ENCODE measurements at places on chromosomes 4 and X. TPM values are rescaled to one million over a fixed set of nuclear protein-coding genes. Genes with fewer than 3 reads are reported as not detected.

DNA sequence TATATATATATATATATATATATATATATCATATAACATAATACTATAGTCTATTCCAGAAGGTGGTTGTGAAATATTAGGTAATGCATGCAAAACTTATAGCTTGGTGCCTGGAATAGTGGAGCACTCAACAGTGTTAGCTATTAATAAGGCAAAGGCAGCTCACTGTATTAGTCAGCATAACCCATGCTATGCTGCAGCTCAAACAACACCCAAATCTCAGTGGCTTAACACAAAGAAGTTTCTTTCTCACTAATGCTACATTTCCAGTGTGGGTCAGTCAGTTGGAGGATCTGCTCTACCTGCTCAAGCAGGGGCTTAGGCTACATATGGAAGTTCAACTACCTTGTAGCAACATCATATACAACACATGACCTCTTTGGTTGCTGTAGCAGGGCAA lies 5.2 kb upstream of the RPGR start:
- peaks cover 7% of the 10 kb centered on the region for H3K27me3 ChIP-seq
- H3K4me3 ChIP-seq = no peak overlapping the region
- H3K27ac ChIP-seq = no peak overlapping the region
- no peak for DNase-seq

- H3K36me3 ChIP-seq = no peaks in the 10 kb centered on the region
- no peak overlapping the region for H3K27ac ChIP-seq
- no peaks in the 10 kb centered on the region for H3K4me1 ChIP-seq
- no peaks in the 10 kb centered on the region for H3K27me3 ChIP-seq
- H3K4me3 ChIP-seq = no peak overlapping the region
- no peak for DNase-seq
These were observed 83.5 kb downstream of the CDS1 start for GRCh38 chr4:84666439-84666838.

The NUP62CL gene
- total RNA-seq = 1.4 TPM

DNA sequence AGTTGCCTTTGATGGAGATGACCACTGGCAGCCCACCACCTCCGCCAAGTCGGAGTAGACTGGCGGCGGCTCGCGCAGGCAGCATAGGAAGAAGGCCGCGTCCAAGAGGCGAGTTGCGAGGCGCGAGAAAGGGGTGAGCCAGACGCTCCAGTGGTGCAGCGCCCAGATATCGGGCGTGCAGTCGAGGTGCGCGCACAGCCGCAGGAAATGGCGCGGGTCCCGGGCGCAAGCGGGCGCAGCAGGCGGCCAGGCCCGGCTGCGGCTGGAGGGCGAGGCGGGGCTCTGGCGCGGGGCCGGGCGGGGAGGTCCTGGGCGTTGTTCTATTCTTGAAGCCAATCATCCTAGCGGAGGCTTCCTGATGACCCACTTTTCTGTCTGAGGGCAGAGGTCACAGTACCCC lies 13.2 kb upstream of the PGRMC1 start:
- peaks cover 2% of the 10 kb centered on the region for H3K4me1 ChIP-seq
- H3K27me3 ChIP-seq = peaks cover 25% of the 10 kb centered on the region
- no peak overlapping the region for H3K27ac ChIP-seq
- DNase-seq = no peak

DNA sequence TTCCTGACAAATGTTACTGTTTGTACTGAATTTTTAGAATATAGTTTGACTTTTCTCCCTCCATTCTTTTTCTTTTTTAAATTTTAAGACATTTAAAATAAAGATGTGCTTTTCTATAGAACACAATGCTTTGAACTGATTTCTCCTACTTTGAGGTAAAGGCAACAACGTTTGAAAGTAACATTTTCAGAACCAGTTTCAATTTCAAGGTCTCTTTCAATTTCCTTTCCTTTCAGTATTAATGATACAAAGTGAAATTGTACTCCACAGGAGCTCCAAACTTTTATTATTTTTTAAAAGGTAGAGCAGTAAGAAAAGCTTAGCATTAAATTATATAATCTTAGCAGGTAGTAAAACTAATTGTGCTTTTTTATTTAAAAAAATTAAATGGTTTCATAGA lies 54.9 kb downstream of the NDST4 start:
- no peak for DNase-seq
- no peaks in the 10 kb centered on the region for H3K4me1 ChIP-seq
- H3K4me3 ChIP-seq = no peak overlapping the region
- H3K27me3 ChIP-seq = no peaks in the 10 kb centered on the region

- no peak overlapping the region for H3K4me3 ChIP-seq
- H3K27ac ChIP-seq = no peak overlapping the region
- H3K27me3 ChIP-seq = peaks cover 16% of the 10 kb centered on the region
- H3K4me1 ChIP-seq = peaks cover 11% of the 10 kb centered on the region
- peaks cover 4% of the 10 kb centered on the region for H3K36me3 ChIP-seq
- no peak for DNase-seq
These were observed 206.7 kb downstream of the MGST2 start for GRCh38 chr4:139872274-139872673.

DNA sequence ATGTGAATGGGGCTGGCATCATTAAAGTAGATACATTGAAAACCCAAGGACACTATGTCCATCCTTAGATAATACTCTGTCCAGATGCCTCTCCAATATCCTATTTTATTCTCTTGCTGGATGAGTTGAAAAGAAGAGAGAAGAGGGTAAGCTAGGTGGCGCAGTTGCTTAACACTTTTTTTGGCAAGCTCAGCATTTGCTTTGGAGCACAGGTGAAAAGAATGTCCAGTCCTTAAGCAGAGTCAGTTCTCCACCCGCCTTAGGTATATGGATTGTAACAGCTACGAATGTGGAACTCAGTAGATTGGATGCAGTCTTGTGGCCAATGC lies 208.4 kb downstream of the NWD2 start:
- peaks cover 7% of the 10 kb centered on the region for H3K4me1 ChIP-seq
- H3K27me3 ChIP-seq = peaks cover 58% of the 10 kb centered on the region
- H3K27ac ChIP-seq = no peak overlapping the region
- no peaks in the 10 kb centered on the region for H3K36me3 ChIP-seq

The CLDN22 gene
- not detected for total RNA-seq

DNA sequence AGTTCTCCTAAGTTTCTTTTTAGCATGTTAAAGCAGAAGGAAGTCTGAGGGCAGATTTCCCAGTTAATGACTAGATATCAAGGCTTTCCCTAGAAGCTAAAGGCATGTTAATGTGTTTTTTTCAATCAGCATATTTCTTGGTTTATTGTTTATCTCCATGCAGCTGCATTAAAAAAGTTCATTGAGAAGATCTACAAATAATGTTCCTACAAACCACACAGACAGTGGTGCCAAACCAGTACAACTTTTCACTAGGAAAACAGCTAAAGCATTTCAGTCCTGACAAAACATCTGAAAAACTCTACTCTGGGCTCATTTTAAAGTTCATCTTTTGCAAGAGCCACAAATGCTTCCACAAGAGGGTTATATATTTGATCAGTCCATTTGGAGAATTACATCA lies 320.0 kb downstream of the ADGRL3 start:
- H3K36me3 ChIP-seq = no peaks in the 10 kb centered on the region
- H3K27me3 ChIP-seq = no peaks in the 10 kb centered on the region
- H3K4me3 ChIP-seq = no peak overlapping the region

Measured in activated T-helper 2 cell treated with anti-CD3 and anti-CD28 coated beads, Interferon-gamma antibody, Interleukin-2, Interleukin-4, amounts not matched to agents 10 μg/mL and 5 μg/mL and 100 μg/mL, durations not matched to agents 14 hours and 24 hours and 36 hours (primary cell).